Pulmonary artery endothelial cell (primary cell): ENCODE measurements at places on chromosomes 5 and 9. TPM values are rescaled to one million over a fixed set of nuclear protein-coding genes. Genes with fewer than 3 reads are reported as not detected.
A peak's percentile ranks its signal among the peaks of the same experiment; 100 is the strongest.

GRCh38 chr9:127455324-127455992 is 4.1 kb downstream of the LRSAM1 start:
- DNase-seq: no peak

DNA sequence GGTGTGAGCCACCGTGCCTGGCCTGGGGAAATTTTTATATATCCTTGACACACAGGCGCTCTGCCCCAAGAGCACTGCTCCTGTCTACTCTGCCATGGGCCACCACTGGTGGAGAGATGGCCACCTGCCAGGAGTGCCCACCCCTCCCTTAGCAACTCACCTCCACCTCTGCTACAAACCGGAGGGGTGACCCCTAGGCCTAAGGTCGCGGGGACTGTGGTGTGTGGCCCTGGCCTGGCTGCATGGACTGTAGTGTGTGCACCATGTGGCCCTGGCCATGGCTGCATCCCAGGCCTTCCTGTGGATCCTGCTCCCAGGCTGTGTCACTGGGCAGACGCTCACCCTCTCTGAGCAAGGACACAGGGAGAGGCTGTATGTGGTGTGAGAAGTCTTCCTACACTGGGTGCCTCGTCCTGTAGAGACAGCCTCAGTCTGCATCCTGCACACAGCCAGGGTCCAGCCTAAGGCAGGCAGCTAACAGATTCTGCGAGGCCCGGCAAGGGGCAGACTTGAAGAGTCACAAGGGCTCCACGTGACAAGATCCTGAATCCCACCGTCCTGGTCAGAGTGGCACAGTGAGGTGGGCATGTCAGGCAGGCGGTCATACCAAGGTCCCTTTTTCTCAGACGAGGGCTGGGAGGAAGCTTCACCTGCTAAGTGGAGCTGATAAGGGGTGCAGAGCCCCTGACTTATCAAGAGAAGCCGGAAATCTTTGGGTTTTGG is 10.3 kb downstream of the NINJ1 start:
- no peak for DNase-seq

DNA sequence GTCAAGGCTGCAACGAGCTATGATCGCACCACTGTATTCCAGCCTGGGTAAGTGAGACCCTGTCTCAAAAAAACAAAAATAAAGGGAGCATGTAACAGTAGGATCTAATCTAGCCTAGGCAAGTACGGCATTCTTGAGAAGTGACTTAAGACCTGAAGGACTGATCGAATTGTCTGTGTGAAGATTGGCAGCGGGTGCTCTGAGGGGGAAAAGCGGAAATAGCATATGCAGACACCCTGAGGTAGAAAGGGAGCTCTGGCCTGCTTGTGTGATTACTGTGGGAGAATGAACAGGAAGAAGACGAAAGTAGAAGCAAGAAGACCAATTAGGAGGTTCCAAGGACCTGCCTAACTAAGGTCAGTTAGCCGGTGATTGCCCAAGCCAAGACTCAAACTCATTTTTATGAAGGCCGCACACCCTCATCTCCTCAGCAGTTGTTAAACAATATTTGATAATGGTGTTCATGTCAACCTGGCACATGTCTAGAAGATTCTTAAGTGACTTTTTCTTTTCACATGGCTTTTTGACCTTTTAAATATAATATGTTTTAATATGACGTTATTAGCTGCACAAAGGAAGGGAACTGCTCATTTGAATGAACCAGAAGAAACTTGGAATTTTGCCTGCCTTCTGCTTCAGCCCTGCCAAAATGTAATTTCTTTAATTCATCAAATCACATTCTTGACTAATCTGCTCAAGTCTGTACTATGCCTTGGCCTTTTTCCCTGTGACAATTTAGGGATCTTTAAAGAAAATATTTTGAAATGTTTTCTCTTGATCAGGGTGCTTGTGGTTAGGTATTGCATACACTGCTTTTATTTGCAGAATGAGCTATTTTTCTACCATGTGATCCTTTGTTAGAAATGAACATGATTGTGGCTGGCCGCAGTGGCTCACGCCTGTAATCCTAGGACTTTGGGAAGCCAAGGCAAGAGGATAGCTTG is 289.2 kb upstream of the DMRT1 start:
- no peak for DNase-seq

- DNase-seq: no peak
These were observed 19.0 kb upstream of the BARX1 start for GRCh38 chr9:93974151-93974550.

- peak; percentile 10 for DNase-seq
These were observed 96.5 kb upstream of the LMX1B start for GRCh38 chr9:126516936-126517832.

- no peak for DNase-seq
These were observed 27.1 kb upstream of the CTXN3 start for GRCh38 chr5:127621601-127622325.

DNA sequence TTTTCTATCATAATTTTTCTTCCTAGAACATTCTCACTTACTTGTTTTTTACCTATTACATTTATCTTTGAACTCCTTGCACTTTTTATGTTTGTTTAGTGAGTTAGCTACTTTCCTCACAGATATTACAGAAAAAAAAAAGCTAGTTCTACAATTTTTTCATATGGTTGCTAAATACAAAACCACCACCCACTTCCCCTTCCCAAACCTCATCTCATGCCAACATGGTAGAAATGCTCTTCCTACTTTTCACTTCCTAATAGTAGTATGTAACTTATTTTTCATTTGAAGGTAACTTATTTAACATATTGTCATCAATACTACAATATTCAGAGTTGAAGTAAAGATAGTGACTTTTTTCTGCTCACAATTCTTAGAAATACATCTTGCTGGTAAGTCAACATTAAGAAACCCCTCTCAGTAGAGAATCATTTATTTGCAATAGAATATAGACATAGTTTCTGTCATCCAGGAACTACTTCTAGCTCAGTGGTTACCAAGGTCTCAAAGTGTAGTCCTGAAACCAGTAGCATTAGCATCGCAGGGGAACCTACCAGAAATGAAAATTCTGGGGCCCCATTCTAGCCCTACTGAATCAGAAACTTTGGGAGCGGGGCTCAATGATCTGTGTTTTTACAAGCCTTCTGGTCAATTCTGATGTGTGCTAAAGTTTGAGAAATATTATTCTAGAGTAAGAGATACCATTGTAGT is 1124.6 kb downstream of the DTWD2 start:
- no peak for DNase-seq

DNA sequence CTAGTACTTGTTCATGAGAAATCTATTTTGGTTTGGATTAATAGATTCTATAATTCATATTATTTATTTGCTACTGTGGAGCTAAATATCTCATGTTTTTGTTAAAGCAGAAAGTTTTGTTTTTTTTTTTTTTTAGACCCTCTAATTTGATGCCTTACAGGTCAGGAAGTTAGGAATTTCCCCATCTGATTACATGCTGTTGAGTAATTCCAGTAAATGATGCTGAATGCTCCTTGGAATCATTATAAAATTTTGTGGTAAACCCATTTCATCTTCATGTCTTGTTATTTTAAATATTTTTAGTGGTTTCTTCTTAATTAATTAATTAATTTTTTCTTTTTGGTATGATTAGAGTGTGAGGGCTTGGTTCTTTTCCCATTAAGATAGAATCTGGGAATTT is 35.6 kb downstream of the NNT start:
- DNase-seq: no peak

MYMK gene
- total RNA-seq: not detected in 2 replicates

ADAMTSL1 gene
- 24.1 and 26.9 TPM in 2 replicates for total RNA-seq

GABRA1 gene
- total RNA-seq: not detected in 2 replicates
